ENCODE measurements at places on chromosomes 6 and 20. TPM values are rescaled to one million over a fixed set of nuclear protein-coding genes. Genes with fewer than 3 reads are reported as not detected.

- DNase-seq, result no peak
These were observed 52.2 kb downstream of the LYRM4 start for GRCh38 chr6:5208471-5208971.

DNA sequence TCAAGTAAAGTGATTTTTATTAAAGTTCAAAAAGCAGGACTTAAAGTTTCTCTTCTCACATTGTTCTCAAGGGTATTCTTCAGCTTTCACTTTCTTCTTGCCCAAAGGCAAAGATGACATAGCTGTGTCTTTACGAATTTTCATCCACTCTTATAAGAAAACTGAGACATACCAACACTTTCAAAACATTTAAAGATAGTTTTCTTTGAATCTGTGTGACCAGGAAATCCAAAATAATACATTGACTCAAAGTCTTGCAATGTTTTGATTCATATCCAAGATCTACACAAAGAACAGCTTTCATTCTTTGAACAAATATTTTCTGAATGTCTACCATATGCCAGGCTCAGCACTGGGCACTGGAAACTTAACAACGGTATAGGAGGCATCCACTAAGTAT, 117.9 kb downstream of the SIM1 start:
- no peak for DNase-seq

DNA sequence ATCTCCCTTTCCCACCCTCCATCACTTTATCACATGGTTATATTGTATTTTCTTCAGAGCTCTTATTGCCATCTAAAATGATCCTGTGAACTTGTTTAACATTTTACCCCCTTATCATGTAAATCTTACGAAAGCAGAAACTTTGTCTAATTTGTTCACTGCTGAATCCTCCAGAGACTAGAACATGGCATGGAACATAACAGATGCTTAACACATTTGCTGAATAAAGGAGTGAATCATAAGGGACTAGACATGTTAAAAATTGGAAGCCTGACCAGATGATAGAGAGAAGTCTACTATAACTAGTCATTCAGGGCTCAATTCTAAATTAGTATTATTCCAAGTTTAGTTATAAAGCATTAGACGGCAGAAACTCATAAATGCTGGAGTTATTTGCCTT, 73.3 kb downstream of the MAN1A1 start:
- no peak for DNase-seq

DNA sequence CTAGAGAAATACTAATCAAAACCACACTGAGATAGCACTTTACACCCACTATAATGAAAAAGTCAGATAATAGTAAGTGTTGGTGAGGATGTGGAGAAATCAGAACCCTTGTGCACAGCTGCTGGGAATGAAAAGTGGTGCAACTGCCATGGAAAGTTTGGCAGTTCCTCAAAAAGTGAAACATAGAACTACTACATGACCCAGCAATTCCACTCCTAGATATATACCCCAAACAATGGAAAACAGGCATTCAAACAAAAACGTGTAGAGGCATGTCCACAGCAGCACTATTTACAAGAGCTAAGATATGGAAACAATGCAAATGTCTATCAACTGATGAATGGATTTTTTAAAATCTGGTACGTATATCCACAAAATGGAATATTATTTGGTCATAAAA, 117.5 kb upstream of the C6orf118 start:
- no peak for DNase-seq

DNA sequence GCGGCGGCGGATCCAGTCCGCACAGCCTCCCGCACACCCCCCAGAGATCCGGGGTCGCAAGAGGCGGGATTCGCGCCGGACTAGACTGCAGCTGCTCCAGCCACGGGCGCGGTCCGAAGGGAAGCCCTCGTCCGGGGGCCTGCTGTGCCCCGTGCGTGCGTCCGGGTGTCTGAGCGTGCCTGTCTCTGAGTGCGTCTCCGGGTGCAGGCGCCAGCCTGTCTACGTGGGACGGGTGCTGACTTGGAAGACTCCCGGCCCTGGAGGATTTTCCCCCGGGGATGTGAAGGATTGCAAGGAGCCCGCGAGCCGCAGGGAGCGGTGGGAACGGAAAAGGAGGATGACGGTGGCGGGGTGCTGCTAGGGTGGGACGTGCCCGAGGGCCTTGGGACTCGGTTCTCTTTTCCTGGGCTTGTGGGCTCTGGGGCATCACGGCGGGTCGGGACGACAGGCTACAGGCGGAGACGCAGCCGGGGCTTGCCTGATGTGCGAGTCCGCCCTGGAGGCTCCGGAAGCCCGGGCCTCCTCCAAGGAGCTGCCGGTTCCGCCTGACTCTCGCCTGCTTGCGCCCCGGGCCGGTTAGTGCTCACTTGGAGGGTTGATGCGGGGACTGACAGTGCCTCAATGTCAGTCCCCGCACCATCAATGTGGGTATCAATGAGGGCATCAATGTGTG, 5.7 kb downstream of the MAFB start:
- DNase-seq, result no peak

DNA sequence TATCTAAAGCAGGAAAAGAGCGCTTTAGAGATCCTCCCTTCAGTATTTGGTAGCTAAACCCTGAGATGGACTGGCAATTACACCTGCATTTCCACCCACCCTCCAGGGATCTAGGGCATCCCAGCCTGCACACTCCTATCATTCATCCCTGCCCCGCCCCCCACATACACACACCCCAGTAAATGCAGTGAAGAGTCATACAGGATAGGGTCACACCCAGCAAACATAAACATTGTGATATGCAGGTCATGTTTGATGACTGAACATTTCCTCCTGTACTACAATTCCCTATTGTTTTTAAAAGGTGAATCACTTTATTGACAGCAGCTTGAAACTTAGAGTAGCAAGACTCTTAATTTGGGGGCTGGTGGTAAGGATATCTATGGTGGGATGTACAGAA, 112.9 kb downstream of the FOXO3 start:
- no peak for DNase-seq

PCED1A gene
- total RNA-seq, result 17.9 TPM

CD40 gene
- total RNA-seq, result 0.41 TPM

BNIP5 gene
- total RNA-seq, result under 0.01 TPM
